ENCODE measurements at places on chromosomes 13 and 19.
A peak's percentile ranks its signal among the peaks of the same experiment; 100 is the strongest.

GRCh38 chr19:41376241-41376997, at the start of gene TMEM91:
Gene TMEM91 (plus strand): TSS chr19:41376533. CDS start chr19:41378310, 1,777 bp downstream.
- no peak for DNase-seq

- peak; percentile 77 for DNase-seq
Measured at GRCh38 chr19:49301165-49301865, 23.7 kb downstream of the SLC6A16 start.

DNA sequence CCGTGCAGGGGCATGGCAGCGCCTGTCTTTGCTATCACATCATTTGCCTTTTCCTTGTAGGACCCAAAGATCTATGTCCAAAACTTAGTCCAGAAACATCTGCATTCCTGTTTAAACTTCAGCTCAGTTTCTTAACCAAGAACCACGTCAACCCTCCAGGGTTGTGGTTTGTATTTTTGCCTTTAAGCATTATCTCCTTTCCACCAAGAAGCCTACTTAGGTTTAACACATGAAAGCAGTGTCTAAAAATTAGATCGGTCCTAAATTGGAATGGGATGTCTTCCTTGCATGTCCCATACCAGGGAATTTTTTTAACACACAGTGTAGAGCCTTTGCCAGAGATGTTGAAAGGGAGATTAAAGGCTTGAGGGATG, 38.8 kb downstream of the DHRS12 start:
- DNase-seq = no peak

GRCh38 chr13:51829568-51829899, 15.4 kb downstream of the TMEM272 start:
- DNase-seq = no peak

DNA sequence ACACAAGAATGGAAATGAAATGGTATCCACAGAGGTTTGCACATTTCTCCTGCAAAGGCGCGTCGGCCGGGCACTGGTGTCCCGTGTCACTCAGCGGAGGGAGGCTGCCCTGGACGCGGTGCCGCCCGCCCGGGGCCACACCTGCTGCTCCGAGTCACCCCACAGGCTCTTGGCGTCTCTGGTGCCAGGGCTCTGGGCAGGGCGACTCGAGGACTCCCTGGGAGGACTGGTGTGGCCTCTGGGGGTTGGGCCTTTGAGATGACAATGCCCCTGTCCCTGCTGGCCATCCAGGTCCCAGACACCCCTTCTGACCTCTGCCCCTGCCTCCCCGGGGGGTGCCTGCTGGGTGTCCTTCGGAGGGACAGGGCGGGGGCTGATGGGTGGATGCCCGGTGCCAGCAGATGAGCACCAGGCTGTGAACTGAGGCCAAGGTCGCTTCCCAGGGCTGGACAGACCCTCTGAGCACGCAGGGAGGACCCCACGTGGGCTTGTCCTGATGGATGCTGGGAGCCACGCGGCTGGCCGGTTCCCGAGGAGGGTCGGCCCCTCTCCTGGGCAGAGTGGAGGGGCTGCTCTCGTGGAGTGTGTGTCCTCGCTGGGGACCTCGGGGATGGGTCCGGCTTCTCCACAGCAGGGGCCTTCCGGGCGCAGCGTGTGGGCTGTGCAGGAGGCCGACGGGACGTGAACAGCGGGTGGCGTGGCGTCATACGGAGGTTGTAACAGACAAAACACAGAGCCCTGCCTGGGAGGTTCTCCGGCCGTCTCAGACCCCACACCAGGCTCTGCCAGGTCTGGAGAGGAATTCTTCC, 4.7 kb upstream of the CACTIN start:
- DNase-seq = no peak

- no peak for DNase-seq
Measured at GRCh38 chr19:2237051-2237868, 636 bp downstream of the SF3A2 start.

Measured in omental fat pad (tissue), 4 donors.